ENCODE measurements at places on chromosomes 4 and X.

DNA sequence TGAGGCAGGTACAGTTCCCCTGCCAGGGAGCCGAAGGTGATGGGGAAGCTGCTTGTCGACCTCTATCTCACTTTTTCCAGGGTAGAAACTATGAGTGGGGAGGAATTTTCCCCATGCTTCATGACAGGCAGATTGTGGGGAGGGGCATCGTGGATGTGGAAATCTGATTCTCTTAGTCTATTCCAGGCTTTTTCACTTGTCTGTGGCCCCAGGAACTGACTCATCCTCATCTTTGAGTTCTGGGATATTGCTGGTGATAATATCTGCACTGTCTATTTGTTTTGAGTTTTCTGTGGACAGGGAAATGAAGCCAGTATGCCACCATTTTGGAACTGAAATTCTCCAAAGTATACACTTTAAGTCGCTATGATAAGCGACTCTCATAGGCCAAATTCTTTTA is 7.6 kb upstream of the TLR2 start:
- no peak for ATAC-seq

GRCh38 chr4:47746122-47746521 is 91.7 kb downstream of the CORIN start:
- ATAC-seq, result no peak

GRCh38 chrX:113384628-113385027 is 544.0 kb upstream of the AMOT start:
- ATAC-seq, result peak; percentile 43

- peak; percentile 29 for ATAC-seq
These were observed 65.5 kb downstream of the SH3RF1 start for GRCh38 chr4:169205075-169205743.

DNA sequence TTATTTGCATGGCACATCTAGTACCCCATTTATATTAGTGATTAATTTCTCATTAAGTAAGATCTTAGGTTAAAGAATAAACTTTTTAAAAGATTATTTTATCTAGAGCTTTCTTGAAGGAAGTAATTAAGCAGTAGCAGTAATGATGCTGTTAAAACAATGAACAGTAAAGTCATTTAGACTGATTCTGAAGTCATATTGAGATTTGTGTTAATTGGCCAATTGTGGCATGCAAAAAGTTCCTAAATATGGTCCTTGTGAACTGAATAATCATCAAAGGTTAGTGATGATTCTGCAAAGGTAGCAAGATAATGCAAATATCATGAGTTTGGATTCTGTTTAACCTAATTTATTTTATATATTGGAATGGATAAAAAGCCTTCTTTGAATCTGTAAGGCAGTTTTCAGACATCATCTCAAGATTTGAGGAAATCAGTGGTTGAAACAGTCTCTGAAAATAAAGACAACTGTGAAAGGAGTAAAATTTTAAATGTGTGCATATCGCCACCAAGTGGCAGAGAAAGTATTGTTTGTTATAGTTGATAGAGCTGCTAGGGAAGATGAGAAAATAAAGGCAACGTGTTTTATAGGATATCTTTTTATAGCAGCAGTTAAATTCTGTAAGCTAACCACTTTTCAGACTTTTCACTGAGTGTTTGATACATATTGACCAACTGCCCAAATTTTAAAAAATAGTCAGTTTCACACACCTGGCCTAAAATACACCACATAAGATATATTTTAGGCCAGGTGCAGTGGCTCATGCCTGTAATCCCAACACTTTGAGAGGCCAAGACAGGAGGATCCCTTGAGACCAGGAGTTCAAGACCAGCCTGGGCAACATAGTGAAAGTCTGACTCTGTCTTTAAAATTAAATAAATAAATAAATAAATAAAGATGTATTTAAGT is 79.6 kb downstream of the CCKAR start:
- peak; percentile 39 for ATAC-seq

- ATAC-seq, result no peak
These were observed 68.3 kb downstream of the CRMP1 start for GRCh38 chr4:5824635-5825034.

DNA sequence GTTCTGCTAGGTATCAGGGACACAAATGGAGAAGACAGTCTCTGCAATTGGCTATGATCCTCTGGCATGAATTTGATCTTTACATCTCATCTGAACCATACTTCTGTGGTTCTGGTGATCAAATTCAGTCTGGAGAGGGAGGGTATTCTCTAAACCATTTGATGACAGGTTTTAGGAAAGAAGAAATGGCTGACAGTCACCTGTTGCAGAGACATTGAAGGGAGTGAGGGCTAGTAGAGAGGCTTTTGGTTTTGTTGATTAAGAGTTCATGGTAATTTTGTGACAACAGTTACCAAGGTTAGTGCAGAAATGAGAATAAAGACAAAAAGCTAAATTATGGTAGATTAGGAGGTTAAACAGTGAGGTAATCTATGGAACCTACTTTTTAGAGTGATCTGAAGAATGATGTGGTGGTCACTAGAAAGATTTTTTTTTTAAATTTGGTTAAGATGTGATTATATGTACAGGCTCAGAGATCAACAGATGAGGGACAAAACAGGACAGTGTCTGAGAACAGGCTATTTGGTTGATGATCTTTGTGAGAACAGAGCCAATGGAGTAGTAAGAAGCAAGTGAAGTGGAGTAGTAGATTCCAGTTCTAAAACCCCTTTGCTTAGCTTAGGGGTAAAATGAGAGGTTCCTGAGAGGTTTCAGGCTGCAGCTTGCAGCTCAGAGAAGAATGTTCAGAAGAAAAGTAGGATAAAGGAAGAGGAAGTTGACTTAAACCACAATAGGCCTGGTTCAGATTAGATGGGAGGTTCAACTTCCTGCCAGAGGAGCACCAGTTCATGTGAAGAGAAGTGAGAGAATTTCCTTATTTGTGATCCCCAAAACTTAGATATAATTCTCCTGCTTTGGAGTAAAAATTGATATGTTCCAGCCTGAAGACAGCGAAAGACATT is 34.7 kb downstream of the VSIG4 start:
- no peak for ATAC-seq

DNA sequence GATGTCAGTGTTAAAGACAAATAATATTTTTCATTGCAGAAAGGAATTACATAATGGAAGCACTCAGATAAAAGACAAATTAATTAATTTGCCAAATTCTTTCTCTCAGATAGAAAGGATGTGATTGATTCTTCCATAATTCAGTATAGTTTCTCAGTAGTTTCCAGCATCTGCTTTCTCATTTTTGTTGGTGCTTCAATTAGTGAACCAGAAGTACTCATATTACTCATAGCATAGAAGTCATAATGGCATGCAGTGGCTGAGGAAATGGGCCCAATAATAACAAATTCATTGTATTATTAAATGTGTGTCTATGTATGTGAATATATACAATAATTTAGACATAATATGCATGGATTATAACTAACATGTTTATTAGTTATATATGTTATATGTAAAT is 393.3 kb upstream of the TRAM1L1 start:
- ATAC-seq, result no peak

DNA sequence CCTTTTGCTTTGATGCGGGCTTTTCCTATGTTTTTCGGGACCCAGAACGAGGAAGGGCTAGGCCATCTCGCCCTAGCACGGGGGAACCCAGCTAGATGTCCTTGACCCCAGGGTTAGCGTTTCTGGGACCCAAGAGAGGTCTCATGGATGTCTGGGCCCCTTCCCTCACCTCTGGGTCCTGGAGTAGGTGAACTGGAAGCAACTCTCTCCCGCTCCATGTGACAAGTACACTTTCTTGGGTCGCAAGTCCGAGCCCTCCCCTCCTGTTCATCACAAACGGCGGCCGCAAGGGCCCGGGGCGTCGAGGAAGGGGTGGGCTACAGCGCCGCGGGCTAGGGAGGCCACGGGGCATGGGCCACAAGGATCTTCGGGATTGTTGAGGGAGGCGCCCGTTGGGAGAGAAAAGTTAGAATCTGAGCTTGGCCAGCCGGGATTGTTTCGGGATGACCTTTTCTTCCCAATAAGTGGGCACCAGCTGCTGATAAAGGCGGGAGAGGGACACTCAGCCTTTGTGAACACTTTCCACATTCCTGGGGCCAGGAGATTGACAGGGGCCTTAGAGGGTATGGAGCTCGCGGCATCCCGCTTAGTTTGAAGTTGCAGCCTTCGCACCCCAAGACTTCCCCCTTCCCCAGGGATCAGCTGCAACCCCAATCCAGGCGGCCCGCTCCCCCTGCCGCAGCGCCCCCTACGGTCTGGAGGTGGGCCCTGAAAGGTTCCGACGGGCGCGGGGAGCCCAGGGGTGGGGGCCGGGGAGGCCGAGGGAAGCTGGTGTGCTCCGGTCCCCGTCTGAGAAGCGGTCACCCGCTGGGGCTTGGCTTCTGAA is 136.9 kb upstream of the ZIC3 start:
- no peak for ATAC-seq

GRCh38 chr4:182916483-182917181 is 554 bp downstream of the DCTD start:
- ATAC-seq, result peak; percentile 76

GRCh38 chrX:101977106-101977505 is 45.3 kb upstream of the ZMAT1 start:
- no peak for ATAC-seq

DNA sequence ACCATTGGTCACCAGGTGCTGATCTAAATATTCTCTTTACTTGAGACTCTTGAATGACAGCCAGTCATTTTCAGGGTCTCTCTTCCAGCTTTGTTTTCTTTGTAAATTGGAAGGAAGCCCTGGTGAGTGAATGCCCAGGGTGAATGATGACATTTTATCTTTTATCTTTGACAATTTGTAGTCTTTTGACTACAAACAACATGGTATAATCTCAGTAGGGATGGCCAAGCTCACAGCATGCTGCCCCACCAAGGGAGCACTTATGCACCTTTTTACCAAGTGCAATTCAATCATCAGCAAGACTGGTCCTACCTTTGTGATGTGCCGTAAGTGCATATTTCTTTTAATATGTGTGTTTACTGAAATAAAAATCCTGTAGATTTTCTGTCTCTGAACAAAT is 5.7 kb downstream of the AFM start:
- no peak for ATAC-seq

GRCh38 chr4:44632089-44632488 is 19.3 kb downstream of the YIPF7 start:
- ATAC-seq, result no peak

All from gastroesophageal sphincter (tissue), 4 donors.